Fibroblast of the aortic adventitia (primary cell): ENCODE measurements at places on chromosomes 7 and 10.

DNA sequence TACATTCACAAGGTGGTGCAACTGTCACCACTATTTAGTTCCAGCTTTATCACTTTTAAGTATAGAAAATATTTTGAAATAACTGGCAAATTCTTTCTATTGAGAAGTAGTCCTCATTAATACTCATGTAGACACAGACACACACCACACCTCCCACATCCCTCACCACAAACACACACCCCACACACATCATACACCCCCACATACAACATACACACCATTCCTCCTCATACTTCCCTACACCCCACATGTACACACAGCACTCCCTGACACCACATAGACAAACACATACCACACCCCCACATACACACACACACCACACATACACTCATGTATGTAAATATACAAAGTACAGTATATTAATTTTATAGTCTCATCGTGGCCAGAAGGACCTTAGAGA is 178.8 kb downstream of the LRMDA start:
- DNase-seq: no peak

- DNase-seq: peak; percentile 68
These were observed 13.6 kb upstream of the SVIL start for GRCh38 chr10:29648114-29648982.

DNA sequence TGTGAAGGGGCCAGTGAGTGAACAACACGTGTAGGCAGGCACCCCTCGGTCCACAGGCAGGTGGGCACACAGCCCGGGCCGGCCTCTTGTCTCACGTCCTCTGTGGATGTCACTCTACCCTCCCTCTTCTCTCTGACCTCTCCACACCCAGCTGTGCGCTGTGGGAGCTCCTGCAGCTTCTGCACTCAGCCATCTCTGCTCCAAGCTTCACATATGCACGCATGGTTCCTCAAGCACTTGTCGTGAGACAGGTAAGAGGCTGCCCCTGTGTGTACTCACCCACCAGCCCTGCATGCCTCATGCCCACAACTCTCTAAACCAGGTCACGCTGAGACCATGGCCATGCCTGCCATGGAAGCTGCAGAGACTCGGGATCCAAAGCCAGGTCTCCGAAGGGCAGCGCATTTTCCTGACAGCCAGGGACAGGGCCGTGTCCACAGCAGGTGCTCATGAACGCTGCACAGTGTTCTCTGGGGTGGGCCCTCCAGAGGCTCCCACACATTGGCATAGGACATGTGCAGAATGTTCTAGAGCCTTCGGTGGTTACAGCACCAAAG is 477.5 kb downstream of the PTPRN2 start:
- DNase-seq: no peak

DNA sequence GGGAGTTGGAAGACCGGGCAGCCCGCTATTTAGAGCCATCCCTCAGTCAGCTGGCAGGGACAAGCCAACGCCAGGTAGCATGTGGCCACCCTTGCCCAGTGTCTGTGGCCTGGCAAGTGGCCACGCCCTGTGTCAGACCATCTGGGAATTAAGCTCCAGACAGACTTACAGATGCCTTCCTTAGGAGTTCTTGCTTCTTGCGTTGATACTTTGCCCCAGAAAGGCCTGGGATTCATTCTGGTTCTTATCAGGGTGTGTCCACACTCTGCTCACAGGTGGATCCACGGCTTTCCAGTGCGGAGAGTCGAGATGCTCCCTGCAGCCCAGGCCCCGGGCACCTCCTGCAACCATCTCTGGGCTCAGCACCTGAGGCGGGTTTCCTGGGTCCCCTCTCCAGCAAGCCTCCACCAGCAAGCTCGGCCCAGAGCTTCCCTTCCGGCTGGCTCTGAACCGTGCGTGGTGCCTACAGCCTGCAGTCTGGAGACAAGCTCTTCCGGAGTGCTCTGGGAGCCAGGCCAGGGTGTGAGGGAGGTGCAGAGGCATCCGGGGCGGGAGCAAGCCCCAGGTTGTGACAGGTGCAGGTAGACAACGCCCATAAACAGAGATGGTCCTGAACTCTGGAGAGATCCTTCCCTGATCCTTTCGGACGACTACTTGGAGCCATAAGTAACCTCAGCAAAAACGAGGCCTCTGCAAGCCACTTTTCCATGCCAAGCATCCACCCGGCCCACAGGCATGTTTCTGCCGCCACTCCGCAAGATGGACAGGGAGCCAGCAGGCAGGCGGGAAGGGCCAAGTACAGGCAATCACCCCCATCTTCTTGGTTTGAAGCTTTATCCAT is 32.3 kb upstream of the PPIF start:
- no peak for DNase-seq
